ENCODE measurements at places on chromosomes 1 and 21.

DNA sequence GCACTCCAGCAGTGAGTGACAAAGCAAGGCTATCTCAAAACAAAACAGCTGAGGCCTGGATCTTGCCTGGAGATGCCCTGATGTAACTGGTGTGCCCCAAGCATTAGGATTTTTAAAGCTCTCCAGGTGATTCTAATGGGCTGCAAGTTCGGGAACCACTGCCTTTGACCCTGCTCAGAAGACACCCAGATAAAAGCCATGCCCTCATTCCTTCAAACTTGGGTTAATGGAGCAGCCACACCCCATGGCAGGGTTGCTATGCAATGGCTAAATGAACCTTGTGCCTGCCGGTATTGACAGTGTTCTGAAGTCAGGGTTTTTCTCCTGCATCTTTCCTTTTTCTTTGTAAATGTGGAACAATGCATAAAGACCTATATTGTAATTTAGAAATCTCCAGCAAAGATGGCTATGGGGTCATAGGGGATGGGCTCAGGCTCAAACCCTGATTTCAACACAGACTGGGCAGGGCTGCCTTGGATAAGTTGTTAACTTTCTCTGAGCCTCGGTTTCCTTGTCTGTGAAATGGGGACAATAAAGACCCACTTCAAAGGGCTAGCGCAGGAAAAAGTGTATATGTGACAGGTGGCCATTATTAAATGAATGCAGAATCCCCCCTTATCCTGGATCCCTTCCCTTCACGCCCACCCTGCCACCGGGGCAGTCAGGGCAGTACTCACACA is 453 bp downstream of the TFF3 start:
- no peak overlapping the region for H3K4me3 ChIP-seq
- peaks cover 13% of the 10 kb centered on the region for H3K27me3 ChIP-seq
- H3K4me1 ChIP-seq = peaks cover 6% of the 10 kb centered on the region
- H3K36me3 ChIP-seq = no peaks in the 10 kb centered on the region
- DNase-seq = no peak

- no peak overlapping the region for H3K4me3 ChIP-seq
- no peak overlapping the region for H3K27ac ChIP-seq
- no peak for DNase-seq
- H3K4me1 ChIP-seq = no peaks in the 10 kb centered on the region
- H3K27me3 ChIP-seq = no peaks in the 10 kb centered on the region
Observed at GRCh38 chr1:86085741-86086409, 70.7 kb downstream of the COL24A1 start.

GRCh38 chr21:46145840-46146691 is 9.3 kb downstream of the FTCD start:
- peaks cover 2% of the 10 kb centered on the region for H3K27me3 ChIP-seq
- no peak for DNase-seq
- H3K4me1 ChIP-seq = peaks cover 11% of the 10 kb centered on the region
- H3K4me3 ChIP-seq = no peak overlapping the region
- no peak overlapping the region for H3K27ac ChIP-seq

DNA sequence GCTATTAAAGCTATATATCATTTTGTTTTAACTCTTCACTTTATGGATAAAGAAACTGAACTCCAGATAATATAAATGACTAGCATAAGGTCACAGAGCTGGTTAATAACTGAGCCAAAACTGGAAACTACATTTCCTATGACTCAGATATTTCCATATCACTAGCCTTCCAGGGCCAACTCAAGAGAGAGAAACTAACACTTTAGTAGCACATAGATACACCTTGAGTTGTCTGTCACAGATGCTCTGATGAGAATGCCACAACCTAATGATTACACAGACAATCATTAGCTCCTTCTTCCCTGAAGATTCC is 40.7 kb downstream of the NME7 start:
- H3K27ac ChIP-seq = peak overlapping the region; percentile 53
- H3K4me3 ChIP-seq = peak overlapping the region; percentile 39
- H3K4me1 ChIP-seq = peaks cover 38% of the 10 kb centered on the region
- no peak for DNase-seq
- no peaks in the 10 kb centered on the region for H3K27me3 ChIP-seq
- no peaks in the 10 kb centered on the region for H3K36me3 ChIP-seq

- no peaks in the 10 kb centered on the region for H3K36me3 ChIP-seq
- no peak for DNase-seq
- H3K27me3 ChIP-seq = no peaks in the 10 kb centered on the region
Observed at GRCh38 chr1:159937054-159937750, 8.2 kb downstream of the IGSF9 start.

DNA sequence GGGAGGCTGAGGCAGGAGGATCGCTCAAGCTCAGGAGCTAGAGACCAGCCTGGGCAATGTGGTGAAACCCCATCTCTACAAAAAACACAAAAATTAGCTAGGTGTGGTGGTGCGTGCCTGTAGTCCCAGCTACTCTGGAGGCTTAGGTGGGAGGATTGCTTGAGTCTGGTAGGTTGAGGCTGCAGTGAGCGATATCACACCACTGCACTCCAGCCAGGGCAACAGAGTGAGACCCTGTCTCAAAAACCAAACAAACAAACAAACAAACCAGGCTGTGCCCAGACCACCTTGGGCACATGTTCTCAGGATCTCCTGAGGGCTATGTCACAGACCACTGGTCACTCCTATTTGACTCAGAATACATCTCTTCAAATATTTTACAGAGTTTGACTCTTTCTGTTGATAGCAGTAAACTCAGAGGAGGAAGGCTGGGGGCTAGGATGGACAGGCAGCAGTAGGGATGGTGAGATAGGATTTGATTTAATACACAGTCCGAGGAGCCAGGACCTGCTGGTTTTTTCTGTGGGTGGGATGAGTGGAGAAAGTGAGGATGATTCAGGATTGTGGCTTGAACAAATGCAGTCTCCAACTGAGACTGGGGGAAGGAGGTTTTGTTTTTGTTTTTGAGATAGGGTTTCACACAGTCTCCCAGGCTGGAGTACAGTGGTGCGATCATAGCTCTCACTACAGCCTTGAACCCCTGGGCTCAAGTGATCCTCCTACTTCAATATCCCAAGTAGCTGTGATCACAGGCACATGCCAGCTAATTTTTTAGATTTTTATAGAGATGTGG is 46.5 kb downstream of the OLFML3 start:
- no peak for DNase-seq
- H3K27ac ChIP-seq = no peak overlapping the region
- no peaks in the 10 kb centered on the region for H3K4me1 ChIP-seq
- peaks cover 31% of the 10 kb centered on the region for H3K27me3 ChIP-seq
- H3K4me3 ChIP-seq = no peak overlapping the region
- H3K36me3 ChIP-seq = no peaks in the 10 kb centered on the region

- H3K27ac ChIP-seq = no peak overlapping the region
- H3K27me3 ChIP-seq = no peaks in the 10 kb centered on the region
- no peaks in the 10 kb centered on the region for H3K4me1 ChIP-seq
- no peak overlapping the region for H3K4me3 ChIP-seq
- H3K36me3 ChIP-seq = no peaks in the 10 kb centered on the region
- DNase-seq = no peak
Observed at GRCh38 chr21:31931644-31932469, 59.0 kb downstream of the HUNK start.

GRCh38 chr1:54989968-54990810 is 8.5 kb upstream of the BSND start:
- peaks cover 17% of the 10 kb centered on the region for H3K27me3 ChIP-seq
- H3K27ac ChIP-seq = no peak overlapping the region
- no peak overlapping the region for H3K4me3 ChIP-seq
- H3K36me3 ChIP-seq = no peaks in the 10 kb centered on the region
- no peaks in the 10 kb centered on the region for H3K4me1 ChIP-seq

GRCh38 chr1:63189677-63190076 is 132.7 kb upstream of the FOXD3 start:
- H3K4me3 ChIP-seq = no peak overlapping the region
- DNase-seq = peak; percentile 16
- H3K4me1 ChIP-seq = no peaks in the 10 kb centered on the region
- no peaks in the 10 kb centered on the region for H3K36me3 ChIP-seq

GRCh38 chr1:52569449-52570210 is 16.7 kb upstream of the TUT4 start:
- H3K4me3 ChIP-seq = no peak overlapping the region
- H3K4me1 ChIP-seq = peaks cover 3% of the 10 kb centered on the region
- H3K27me3 ChIP-seq = peaks cover 29% of the 10 kb centered on the region

- H3K4me3 ChIP-seq = no peak overlapping the region
- H3K4me1 ChIP-seq = no peaks in the 10 kb centered on the region
- no peak overlapping the region for H3K27ac ChIP-seq
Observed at GRCh38 chr1:86965012-86965826, 50.8 kb downstream of the HS2ST1 start.

DNA sequence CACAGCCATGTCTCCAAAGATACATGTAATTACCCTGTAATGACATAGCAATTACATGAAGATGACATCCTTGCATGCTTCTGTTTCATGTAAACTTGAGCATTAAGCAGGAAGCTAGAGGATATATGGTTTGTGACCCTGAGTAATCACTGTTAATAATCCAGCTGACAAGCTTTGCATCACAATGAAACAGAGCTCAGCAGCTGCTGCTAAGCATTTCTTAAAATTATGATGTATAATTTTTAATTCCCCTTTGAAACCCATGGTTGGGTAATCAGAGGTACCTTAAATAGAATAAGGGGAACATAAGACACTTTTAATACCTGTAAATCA is 293.5 kb downstream of the NTNG1 start:
- peaks cover 8% of the 10 kb centered on the region for H3K4me1 ChIP-seq
- no peak overlapping the region for H3K4me3 ChIP-seq
- no peak for DNase-seq
- no peaks in the 10 kb centered on the region for H3K36me3 ChIP-seq
- no peaks in the 10 kb centered on the region for H3K27me3 ChIP-seq

GRCh38 chr1:195962051-195962450 is 646.2 kb downstream of the KCNT2 start:
- DNase-seq = no peak
- H3K27me3 ChIP-seq = no peaks in the 10 kb centered on the region
- no peaks in the 10 kb centered on the region for H3K36me3 ChIP-seq
- no peak overlapping the region for H3K4me3 ChIP-seq
- no peaks in the 10 kb centered on the region for H3K4me1 ChIP-seq
- no peak overlapping the region for H3K27ac ChIP-seq

DNA sequence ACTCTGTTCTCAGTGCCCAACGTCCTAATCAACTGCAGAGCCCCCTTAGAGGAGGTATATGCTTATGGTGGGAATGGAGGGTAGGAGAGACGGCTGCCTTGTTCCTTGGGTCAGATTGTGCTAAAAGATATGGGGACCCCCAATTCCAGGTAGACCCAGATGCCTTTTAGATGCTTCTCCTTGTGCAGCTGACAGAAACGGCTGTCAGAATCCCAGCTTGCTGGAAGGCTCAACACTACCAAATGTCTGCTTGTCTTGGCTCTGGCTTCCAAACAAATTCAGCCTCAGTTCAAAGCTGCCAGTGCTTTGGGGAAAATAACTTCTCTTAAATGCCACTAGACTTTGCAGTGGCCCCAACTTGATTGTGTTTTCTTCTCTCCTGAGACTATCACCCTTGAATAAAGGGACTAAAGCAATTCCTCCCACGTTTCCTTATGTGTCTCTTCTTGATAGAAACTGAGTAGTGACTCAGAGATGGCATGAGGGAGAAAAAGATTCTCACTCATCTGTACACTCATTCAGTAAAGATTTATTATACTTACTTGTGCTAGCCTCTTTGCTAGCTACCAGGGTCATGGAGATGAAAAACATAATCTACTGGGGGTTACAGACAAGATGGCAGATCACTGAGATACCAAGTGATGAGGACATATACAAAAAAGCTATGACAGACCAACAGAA is 3.4 kb upstream of the RNF19B start:
- DNase-seq = no peak
- H3K36me3 ChIP-seq = peaks cover 30% of the 10 kb centered on the region
- peaks cover 11% of the 10 kb centered on the region for H3K27me3 ChIP-seq
- H3K4me1 ChIP-seq = peaks cover 18% of the 10 kb centered on the region

GRCh38 chr1:184802354-184803179 is 47.9 kb upstream of the EDEM3 start:
- DNase-seq = no peak
- H3K27me3 ChIP-seq = no peaks in the 10 kb centered on the region
- H3K4me3 ChIP-seq = no peak overlapping the region
- H3K4me1 ChIP-seq = peaks cover 9% of the 10 kb centered on the region
- H3K36me3 ChIP-seq = no peaks in the 10 kb centered on the region

DNA sequence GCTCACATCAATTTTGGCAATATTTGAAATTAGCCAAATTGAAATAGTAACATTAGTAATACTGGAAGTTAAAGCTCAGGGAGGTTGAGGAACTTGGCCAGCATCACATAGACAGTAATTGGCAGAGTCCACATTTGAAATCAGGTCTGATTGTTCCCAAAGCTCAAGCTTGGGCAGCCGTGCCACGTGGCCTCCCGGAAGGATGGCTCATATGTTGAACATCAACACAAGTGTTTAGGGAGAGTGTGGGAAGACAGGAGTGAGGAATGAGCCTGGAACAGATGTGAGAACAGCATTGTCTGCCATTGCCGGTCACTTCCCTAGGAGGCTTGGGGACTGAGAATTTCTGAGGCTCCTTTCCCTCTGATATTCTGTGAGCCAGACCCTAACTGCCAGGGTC is 40.2 kb upstream of the RBM15 start:
- H3K27ac ChIP-seq = no peak overlapping the region
- no peaks in the 10 kb centered on the region for H3K36me3 ChIP-seq
- H3K4me3 ChIP-seq = no peak overlapping the region
- peaks cover 22% of the 10 kb centered on the region for H3K27me3 ChIP-seq
